ENCODE measurements at places on chromosomes 5 and 9.

GRCh38 chr9:127022913-127023660 is 99.3 kb downstream of the ANGPTL2 start:
- DNase-seq = no peak

DNA sequence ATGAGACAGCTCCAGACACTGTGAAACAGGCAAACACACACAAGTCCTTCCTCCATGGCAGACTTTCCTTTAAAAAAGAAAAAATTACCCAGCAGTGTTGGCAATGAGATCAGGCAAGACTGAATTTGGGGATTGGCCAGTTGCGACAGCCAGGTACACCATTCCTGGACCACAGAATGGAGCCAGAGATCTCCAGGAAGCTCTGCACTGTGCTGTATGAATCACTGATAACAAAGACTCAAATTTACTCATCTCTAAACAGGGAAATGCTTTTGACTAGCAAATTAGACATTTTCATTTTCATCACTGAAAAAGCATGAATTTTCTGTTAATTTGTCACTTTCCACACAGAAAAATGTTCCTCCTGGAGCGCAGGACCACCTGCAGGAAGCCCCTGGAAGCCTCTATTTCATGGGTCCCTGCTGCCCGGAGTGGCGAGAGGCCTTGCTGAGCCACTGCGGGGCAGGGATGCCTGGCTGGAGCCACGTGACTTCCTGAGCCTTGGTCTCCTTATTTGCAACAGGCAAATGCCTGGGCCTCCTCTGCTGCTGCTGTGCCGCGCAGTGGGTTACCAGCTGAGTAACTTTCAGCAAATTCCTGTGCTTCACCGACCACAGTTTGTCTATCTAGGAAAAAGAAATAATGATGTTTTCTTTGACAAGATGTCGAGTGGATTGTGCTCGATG is 185.9 kb upstream of the ZNF618 start:
- DNase-seq = no peak

DNA sequence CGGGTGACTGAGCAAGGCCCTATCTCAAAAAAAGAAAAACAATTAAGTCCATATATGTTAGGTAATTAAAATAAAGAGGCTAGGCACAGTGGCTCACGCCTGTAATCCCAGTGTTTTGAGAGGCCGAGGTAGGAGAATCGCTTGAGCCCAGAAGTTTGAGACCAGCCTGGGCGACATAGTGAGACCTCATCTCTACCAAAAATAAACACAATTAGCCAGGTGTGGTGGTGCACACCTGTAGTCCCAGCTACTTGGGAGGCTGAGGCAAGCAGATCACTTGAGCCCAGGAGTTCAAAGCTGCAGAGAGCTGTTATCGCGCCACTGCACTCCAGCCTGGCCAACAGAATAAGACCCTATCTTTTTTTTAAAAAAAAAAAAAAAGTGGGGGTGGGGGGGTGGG is 12.3 kb downstream of the WHRN start:
- DNase-seq = no peak

DNA sequence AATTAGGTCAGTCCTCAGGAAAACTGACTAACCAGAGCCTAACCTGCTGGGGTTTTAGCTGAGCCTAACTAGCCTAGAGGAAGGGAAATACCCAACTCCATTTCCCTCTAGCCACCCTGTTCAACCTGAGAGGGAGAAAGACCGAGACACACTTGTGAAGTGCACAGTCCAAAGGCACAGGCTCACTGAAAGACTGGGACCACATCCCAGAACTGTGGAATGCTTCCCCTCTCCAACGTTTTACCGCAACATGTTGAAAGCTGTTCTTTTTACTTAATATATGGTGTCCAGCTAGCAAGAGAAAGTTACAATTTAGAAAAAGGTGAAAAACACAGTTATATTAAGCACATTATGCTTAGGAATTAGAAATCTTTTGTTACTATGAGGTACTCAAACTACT is 76.8 kb upstream of the SIMC1 start:
- DNase-seq = no peak

GRCh38 chr5:139462586-139463276 is at the start of gene ECSCR:
ECSCR (minus strand) TSS chr5:139462743; CDS start chr5:139462670, 73 bp downstream.
- DNase-seq = peak; percentile 65

- no peak for DNase-seq
Measured at GRCh38 chr5:74594137-74595040, 46.1 kb downstream of the ENC1 start.

GRCh38 chr9:16884952-16885513 is 14.6 kb upstream of the BNC2 start:
- no peak for DNase-seq

DNA sequence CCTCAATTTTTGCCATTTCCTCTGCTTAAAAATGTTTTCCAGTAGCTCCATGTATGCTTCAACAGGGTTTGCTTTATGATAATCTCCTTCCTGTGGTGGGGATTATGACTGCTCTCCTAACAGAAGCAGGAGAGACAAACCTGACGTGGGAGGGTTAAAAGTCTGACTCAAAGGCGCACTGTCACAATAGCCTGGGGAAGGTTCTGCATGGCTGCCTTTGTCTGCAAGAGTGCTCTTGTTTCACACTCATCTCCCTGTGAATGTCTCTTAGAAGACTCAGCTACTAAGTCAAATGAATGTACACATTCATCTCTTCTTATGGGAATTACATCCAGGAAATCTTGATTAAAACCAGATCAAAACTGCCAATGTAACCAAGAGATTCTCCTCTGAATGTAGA is 90.9 kb upstream of the MTAP start:
- no peak for DNase-seq

GRCh38 chr9:6195714-6196360 is 19.8 kb upstream of the IL33 start:
- no peak for DNase-seq

DNA sequence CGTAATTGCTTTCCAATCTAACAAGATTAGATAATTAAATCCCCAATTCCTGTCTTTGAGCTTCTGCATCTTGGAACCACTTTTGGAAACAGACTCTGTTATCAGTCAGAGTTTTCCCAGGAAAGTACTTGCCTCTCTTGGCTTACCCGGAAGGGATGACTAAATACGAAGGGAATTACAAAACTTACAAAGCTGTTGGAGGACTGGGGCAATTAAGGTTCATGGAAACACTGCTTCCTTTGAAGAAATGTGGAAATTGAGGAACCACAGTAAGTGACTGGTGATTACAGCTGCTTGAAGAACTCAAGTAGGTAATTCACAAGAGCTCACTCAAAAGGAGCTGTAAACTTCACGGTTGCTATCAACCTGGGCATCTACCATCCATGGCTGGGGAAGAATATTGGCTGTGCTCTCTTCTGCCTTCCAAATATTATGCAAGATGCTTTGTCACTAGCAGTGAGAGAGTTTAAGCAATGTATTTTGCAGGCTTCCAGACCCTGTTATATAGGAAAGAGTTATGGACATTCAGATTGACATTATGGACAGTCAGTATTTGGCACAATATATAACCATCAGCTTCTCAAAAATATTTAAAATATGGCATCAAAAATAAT is 104.6 kb upstream of the MAN2A1 start:
- DNase-seq = no peak

DNA sequence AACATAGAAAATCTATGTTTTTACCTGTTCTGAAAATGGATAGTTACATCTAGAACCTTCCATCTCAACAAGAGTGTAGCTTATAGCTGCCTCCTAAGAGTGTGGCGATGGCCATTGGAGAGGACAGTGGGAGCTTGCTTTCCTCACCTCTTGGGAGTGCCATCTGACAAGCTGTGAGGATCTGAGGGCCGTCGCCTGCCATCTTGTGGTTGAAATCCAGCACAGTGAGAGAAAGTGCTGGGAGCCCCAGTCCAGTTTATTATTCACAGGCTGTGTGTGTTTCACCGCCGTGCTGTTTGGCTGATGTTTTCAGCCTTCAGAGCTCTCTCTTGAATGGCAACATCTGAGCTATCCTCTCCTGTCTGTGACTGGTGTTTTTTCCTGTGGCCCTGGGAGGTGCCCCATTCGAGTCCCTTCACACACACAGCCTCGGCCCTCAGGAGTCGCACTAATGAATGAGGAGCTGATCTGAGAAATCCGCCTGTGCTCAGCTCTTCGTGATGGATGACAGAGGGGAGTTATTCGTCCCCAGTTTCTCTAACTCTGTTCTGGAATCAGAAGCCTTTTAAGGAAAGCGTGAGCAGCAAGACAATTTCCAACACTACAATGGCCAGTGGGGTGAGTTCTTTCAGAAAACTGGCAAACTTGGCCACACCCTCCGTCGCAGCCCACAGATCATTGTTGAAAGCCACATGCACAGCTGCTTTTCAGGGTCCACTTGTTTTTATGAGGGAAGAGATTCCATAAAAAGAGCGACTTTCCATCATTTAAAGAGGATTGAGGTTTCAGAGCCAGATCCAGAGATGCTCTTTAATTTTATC is 170.3 kb downstream of the PDZD2 start:
- DNase-seq = peak; percentile 65

DNA sequence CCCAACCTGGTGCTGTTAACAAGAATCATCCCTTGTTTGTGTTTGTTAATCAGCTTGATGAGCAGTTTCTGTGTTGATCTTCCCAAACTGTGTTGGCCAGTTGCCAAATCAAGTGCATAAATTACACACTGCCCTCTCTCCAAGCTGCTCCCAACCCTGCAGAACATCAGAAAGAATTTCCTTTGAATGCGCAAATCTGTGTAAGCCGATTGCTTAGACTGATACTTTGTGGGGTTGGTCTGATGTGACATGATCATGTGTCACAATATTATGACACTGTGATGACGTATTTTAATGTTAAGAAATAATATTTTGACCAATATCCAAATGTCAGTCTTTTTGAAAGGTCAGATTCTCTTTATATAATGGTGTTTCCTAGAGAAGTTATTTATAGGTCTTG is 766.4 kb upstream of the WWC1 start:
- no peak for DNase-seq

DNA sequence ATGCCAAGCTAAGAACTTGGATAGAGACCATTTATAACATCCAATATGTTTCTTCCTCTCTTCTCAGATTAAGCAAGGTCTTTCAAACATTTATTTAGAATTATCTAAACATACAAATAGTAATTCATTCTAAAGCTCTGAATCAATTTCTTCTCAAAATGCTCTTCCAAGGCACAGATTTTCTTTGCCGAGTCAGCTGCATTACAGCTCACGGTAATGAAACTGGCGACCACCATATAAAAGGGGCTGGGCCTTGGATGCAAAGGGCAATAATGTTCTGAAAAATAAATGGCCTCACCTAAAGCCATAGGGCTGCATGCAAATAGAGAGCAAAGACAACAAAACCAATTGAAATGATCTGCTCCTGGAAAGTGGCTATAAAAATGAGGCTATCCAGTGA is 63.8 kb downstream of the MED27 start:
- no peak for DNase-seq

DNA sequence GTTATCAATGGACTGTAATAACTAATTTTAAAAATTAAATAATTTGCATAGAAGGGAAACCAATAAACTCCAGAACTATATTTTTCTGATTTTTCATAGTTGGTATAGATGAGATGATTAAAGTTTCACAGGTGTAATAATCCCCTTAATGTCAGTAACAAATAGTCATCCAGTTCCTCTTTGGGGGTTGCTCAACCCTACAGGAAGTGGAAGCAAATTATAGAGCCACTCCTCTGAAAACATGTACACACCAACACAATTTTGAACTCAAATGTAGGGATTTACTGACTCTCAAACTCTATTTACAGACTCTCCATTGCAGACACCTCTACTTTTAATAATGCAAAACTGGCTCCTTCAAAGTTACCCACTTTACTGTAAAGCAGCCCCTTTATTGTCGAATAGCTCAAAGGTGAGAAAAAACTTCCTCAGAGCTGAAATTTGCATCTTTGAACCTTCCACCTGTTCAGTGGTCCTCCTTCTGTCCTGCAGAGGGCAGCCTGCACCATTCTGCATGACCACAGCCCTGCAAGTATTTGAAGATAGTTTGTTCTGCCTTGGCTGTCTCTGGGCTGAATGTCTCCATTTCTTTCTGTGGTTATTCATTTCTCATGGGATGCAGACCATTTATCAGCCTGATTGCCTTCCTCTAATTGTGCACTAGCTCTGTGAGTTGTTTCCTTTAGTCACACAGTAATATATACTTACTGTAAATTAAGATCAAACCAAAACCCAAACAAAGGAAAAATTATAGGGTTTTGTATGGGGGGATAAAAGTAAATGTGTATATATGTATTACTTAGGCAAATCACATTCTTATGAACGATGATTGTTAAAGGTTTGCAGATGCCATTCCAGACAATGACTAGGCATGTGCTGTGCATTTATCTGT is 383.2 kb upstream of the SGCD start:
- DNase-seq = peak; percentile 53

- DNase-seq = no peak
Measured at GRCh38 chr5:77971776-77972468, 195.8 kb upstream of the TBCA start.

GRCh38 chr9:27184556-27185351 is 75.7 kb downstream of the TEK start:
- DNase-seq = no peak

- DNase-seq = no peak
Measured at GRCh38 chr5:1429066-1429465, 16.2 kb downstream of the SLC6A3 start.

GRCh38 chr5:141817631-141818030 is 60.6 kb downstream of the PCDH1 start:
- no peak for DNase-seq

DNA sequence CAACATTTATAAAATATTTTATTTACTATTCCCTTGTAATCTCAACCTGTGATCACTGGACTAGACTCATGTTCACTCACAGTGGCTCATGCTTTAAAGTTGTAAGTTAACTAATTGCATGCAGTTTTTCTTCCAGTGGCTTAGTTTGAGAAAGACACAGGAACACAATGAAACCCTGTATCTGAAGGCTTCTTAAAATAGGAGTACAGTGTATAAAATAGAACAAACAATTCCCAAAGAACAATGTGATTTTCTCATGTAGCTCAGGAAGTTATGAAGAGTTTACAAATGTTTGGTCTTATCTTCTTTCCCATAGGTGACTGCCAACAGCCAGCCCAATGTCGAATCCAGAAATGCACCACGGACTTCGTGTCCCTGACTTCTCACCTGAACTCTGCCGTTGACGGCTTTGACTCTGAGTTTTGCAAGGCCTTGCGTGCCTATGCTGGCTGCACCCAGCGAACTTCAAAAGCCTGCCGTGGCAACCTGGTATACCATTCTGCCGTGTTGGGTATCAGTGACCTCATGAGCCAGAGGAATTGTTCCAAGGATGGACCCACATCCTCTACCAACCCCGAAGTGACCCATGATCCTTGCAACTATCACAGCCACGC is 5.9 kb downstream of the RGMB start:
- no peak for DNase-seq

GRCh38 chr5:175410926-175411325 is 33.1 kb downstream of the DRD1 start:
- no peak for DNase-seq

Data from endothelial cell (in vitro differentiated cells).